ENCODE measurements at places on chromosomes 4 and X. TPM values are rescaled to one million over a fixed set of nuclear protein-coding genes. Genes with fewer than 3 reads are reported as not detected.

The DAPP1 gene
- total RNA-seq, result not detected

The MAGEE1 gene
- 4.9 TPM for total RNA-seq

The SH3BGRL gene
- 52.1 TPM for total RNA-seq

The CT45A5 gene
- total RNA-seq, result 0.26 TPM

The ZNF674 gene
- total RNA-seq, result 1.9 TPM

Measured in A549 treated with RU486 at 1 μM for 4 hours (cell line).